LoVo (cell line): ENCODE measurements at places on chromosomes 16 and 17.

DNA sequence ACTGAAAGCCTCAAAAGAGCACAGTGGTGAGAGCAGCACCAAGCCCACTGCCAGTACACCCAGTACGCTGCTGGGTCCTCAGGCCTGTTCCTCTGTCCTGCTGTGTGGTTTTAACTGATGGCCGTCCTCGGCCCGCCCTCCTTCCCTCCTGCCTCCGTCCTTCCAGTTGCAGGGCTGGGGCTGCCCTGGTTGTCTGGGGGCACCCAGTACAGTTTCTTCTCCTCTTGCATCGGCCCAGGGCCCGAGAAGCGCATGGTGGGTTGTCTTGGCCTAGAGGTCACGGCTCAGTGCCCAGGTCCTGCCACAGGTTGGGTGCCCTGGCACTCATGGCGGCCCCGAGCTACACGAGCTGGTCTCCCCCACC lies 70.8 kb upstream of the KCTD5 start:
- DNase-seq: no peak

DNA sequence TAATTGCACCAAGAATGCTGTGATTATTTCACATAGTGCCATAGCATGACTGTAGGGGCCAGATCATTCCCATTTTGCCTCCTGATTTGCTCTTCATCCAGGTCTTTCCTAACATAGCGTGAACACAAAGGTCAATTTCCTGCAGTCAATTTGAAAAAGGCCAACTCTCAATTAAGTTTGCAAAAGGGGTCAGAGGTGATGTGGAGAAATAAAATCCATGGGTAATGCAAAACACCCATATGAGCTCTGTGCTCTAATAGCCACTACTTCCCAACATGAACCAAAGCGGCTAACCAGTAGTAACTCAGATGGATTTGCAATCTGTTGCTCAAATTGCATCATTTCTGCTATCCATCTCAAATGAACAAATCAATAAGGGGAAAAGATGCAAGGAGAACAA lies 275.5 kb upstream of the SOX9 start:
- no peak for DNase-seq

GRCh38 chr17:73838815-73839214 lies 194.6 kb upstream of the SDK2 start:
- DNase-seq: no peak

DNA sequence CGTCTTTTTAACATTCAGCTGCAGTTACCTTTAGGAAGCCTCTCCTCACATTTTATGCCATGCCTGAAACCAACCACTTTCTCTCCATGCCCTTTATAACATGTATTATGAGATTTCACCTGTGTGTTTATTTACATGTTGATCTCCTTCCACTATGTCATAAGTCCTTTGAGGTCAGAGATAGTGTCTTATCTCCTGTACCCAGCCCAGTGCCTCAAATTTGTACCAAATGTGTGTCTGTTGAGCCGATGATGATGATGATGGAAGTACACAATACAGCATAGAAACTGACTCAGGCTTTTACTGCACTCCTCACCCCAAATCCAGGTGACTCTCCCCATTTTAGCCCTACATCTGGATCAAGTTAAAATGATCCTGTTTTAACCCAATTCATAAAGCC lies 179.5 kb upstream of the CACNG5 start:
- no peak for DNase-seq

DNA sequence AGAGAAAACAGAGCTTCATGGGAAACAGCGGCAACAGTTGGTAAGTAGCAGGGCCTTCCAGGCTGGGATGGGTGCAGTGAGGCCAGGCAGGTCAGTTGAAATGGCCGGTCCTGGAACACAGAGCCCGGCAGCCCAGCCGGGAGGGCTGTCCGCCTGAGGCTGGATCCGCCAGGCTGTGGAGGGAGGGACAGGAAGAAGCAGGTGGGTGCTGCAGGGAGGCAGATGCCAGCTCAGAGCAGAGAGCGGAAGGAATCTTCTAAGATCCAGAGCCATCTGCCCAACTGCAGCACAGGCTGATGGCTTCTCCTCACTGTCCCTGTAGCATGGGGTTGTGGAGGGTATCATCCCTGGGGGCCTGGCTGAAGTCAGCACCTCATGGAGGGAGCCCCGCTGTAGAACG lies 599 bp downstream of the RNF112 start:
- DNase-seq: no peak

GRCh38 chr17:42879596-42879985 lies 21.0 kb upstream of the G6PC1 start:
- no peak for DNase-seq
